ENCODE measurements at places on chromosomes 1 and 21. TPM values are rescaled to one million over a fixed set of nuclear protein-coding genes. Genes with fewer than 3 reads are reported as not detected.

Gene ATP6V1G3
- not detected for polyA plus RNA-seq

Gene GON4L
- 22.3 TPM for polyA plus RNA-seq

Gene ID3
- polyA plus RNA-seq = 15.3 TPM

DNA sequence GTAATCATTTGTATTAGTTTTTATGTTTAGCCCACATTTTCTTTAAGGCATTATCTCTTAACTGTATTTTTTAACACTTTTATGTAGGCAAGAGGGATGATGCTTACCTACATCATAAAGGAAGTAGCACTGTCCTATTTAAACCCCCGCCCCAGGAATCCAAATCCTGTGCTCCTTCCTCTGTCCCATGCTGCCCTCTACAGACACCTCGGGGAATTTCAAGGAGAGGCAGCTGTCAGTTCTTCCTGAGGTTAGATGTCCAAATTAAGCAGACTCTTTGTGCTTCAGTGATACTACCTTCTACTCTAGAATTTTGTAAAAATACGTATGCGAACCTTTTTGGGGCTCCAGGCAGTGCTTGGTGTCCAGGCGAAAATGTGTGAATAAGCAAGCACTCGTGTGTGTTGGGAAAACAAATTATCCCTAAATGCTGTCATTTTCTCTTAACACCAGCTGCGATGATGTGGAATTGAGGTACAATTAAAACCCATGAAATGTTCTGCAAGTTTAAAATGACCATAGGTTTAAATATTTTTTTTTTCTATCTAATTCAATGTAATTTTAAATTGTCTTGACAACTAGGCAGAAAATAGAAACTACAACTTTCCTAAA lies 19.2 kb downstream of the CRCT1 start:
- no peak for DNase-seq

- DNase-seq = no peak
These were observed 4.6 kb downstream of the IFFO2 start for GRCh38 chr1:18951818-18952391.
